HT1080 (cell line): ENCODE measurements at places on chromosomes 2 and 18. TPM values are rescaled to one million over a fixed set of nuclear protein-coding genes. Genes with fewer than 3 reads are reported as not detected.

DNA sequence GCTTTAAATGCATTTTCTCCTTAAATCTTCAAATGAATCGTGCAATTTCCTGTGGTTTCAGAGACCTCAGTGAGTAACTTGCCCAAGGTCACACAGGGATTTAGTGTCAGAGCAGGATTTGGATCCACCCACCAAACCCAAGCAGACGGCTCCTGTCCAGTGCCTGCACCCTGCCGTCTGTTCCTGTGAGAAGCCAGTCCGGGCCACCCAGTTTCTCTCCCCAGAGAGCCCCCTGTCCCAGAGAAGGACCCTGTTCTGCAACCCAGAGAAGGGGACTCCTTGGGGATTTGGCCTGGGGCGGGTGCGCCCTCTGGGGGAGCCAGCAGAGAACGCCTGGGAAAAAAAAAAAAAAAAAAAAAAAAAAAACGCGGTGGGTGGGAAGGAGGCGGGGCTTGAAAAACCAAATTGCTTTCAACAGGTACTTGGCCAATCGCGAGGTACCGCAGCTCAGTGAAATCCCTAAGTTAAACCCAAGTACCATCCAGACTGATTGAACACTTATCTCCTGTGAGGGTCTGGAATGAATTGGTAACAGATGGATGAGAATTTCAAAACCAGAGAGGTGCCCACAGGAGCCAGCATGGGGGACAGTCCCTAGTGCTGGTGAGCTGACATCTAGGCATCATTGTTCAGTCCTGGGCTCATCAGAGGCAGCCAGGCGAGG, 30.9 kb upstream of the REEP1 start:
- peak; percentile 61 for DNase-seq

GRCh38 chr2:35933031-35933430, 422.5 kb upstream of the CRIM1 start:
- peak; percentile 44 for DNase-seq

- no peak for DNase-seq
Observed at GRCh38 chr2:239853706-239854327, 171.3 kb downstream of the NDUFA10 start.

GRCh38 chr2:10132996-10133647, 10.6 kb downstream of the RRM2 start:
- DNase-seq = no peak

CDH19 gene
- not detected in 2 replicates for total RNA-seq

INPP5D gene
- 1.0 and 2.0 TPM in 2 replicates for total RNA-seq
